ENCODE measurements at places on chromosomes 12 and 14.

DNA sequence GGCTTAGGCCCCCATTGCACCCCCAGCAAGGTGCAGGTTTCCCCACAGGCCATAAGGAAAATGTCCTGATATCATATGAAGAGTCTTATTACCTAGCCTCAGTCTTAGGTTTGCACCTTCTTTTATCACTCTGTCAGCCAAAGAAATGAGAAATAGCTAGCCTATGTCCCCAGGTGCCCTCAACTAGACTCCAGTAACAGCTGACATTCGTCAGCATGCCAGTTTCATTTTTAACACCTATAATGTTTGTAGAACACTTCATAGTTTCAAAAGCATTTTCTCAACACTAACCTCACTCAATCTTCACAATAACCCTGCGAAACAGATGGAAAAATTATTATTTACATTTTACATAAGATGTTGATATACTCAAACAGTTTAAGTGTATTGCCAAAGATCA lies 24.0 kb upstream of the OR10P1 start:
- DNase-seq = no peak

- DNase-seq = no peak
Observed at GRCh38 chr12:106249411-106250135, 1.8 kb upstream of the CKAP4 start.

- no peak for DNase-seq
Observed at GRCh38 chr14:93533437-93533836, 102.7 kb downstream of the UNC79 start.

DNA sequence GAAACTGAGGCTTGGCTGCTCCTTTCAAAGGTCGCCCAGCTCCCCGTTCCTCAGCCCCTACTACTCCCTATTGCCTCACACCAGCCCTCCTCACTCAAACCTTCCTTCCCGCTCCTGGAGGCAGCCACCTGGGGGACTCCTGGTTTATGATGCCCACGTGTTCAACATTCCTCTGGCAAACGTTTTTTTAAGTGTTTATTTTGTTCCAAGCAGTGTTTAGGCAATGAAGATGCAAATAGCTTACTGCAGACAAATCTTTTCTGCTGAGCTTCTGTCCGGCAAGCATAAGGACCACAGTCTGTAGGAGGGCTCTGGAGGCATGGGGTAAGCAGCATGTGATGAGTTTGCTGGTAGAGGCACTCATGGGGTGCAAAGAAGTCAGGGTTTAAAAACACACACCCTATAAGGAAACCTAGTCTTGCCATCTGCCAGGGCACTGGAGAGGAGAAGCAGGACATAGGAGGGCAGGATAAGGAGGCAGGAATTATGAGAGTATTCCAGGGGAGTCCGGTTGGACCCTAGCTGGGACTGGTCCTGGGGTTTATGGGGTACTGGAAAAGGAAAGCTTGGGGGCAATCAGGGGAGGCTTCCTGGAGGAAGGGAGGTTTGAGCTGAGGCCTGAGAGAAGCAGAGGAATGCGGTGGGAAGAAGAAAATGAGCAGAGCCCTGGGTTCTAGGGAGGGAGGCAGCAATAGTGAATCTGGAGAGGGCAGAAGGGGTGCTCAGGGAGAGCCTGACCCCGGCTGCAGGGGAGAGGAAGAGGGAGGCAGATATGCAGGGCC lies 123.3 kb downstream of the NCOR2 start:
- DNase-seq = no peak

- no peak for DNase-seq
Observed at GRCh38 chr12:100860611-100861010, 66.0 kb downstream of the ANO4 start.

GRCh38 chr12:69440016-69440415 lies 30.2 kb upstream of the FRS2 start:
- no peak for DNase-seq

DNA sequence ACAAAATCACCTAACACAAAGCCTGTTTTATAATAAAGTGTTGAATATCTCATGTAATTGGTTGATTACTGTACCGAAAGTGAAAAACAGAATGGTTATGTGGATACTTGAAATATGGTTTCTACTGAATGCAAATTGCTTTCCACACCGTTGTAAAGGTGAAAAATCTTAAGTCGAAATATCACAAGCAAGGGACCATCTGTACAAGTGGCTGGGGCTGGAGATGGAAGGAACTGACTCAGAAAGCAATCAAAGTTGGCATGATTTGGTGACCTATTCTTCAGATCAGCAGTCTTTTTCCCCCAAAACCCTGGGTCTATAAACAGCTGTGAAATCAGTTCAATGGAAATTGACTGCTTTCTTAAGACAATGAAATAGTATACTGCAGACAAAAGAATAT lies 3.6 kb downstream of the CBX5 start:
- no peak for DNase-seq

DNA sequence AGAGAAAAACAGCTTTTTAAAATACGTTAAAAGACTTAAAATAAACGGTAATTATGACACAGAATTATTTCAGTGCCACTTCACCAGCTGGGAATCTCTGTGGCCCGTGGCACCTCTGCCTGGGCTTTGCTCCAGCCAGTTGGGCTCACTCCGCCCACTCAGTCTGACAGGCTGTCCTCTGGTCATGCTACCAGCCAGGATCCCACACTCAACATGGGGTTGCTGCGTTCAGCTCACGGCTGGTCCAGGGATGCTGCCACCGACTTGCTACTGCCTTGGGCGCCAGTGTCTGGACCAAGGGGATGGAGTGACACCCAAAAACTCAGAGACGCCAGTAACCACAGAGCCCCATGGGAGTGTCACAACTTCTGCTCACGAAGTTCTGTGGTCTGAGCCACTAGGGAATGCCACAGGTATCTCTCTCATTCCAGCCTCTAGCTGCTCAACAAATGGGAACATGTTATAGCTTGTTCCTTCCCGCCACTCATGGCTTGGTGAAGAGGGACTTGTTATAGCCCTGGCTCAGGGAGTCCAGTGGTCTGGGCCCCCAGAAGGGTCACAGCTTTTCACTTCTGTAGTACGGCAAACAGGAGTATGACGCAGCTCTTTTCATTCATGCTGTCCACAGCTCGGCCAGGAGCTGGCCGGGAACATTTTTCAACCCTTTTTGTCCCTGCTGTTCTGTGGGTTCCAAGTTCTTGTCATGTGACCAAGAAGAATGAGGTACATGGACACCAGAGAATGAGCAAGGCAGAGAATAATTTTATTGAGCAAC lies 23.4 kb upstream of the ATXN7L3B start:
- no peak for DNase-seq

GRCh38 chr12:100553936-100554335 lies 19.5 kb upstream of the GAS2L3 start:
- DNase-seq = no peak

GRCh38 chr14:22549981-22550673 lies 38.9 kb downstream of the DAD1 start:
- DNase-seq = no peak

GRCh38 chr12:120121766-120122293 lies 5.3 kb upstream of the RAB35 start:
- no peak for DNase-seq

DNA sequence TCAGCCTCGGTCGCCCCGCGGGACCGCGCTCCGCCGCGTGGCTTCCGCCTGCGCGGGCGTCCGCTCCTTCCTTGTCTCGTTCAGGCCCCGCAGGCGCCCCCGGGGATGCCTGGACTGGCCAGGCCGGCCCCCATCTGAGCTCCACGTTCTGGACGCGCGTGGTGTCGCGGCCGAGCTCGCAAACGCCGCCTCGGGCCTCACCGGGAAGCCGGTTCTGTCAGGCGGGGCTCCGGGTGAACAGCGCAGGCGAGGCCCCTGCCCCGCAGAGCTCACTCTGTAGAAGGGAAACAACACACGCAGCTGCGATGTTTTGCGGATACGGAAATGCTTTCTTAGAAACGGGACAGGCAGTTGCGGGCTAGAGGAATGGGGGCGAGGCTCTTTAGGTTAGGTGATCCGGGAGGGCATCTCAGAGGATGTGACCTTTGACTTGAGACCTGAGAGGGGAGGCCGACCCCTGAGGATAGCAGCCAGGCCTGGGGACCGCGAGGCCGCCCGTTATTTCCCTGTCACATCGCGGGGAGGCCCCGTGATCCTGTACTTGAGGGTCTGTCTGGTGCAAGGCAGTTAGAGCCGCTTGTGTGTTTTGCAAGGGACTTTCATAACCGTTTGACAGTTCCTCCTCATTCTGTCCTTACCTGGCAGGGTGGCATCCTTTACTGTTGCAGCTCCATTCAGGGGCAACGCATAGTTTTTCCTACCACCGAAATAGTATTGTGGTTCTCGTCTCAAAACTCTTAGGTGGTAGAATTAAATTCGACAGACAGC lies 584 bp downstream of the VRK1 start:
- no peak for DNase-seq

GRCh38 chr14:66539034-66539433 lies 31.1 kb downstream of the GPHN start:
- DNase-seq = no peak

DNA sequence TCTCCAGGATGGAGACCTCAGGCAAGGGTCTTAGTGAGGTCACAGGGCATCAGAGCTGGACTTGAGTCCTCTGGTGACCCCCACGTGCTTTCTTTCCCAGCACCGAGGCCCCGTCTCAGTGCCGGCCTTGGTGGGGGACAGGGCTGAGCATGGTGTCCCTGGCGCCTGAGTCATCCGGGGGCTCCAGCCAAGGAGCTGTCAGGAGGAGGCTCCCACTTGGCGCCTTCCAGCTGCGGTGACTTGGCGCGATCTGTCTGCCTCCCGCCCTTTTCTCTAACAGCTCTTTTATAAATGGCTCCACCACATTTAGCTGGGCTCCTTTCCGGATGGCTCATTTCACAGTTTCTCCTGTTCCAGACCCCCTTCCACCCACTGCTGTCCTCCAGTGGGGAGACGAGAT lies 60.4 kb downstream of the PRMT8 start:
- no peak for DNase-seq

DNA sequence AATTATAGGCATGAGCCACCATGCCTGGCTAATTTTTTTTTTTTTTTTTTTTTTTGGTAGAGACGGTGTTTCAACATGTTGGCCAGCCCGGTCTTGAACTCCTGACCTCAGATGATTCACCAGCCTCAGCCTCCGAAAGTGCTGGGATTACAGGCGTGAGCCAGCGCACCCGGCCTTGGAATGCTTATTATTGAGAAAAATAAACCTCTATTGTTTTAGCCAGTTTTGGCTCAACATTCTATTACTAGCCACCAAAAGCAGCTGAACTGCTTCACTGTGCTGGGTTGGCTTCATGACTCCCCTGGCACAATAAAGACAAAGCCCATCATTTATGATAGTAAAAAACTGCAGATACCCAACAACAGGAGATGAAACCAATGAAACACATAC lies 93.5 kb upstream of the CEP83 start:
- no peak for DNase-seq
